ENCODE measurements at places on chromosomes 6 and 20.

GRCh38 chr6:13724182-13724581, 12.5 kb upstream of the RANBP9 start:
- DNase-seq, result no peak

- no peak for DNase-seq
Observed at GRCh38 chr6:140174524-140174923, 800.1 kb upstream of the CITED2 start.

GRCh38 chr20:51389543-51390264, 152.8 kb downstream of the NFATC2 start:
- DNase-seq, result no peak

DNA sequence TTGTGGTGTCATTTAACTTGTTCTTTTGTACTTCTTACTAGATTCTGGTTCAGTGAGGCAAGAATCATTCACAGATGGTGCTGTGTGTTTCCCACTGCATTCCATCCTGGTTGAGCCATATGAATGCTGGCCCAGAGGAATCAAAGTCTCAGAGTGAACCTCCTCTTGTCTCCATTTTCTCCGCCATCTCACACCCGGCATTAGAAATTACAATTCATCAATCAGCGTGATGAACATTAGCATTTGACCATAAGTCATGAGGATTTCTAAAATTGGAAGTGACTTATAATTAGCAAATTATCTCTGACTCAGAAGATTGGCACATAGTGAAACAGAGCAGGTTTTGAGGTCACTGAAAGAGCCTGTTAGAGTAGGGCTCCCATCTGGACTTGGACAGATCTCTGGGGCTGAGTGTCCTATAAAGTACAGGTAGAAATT, 25.2 kb downstream of the TNFAIP3 start:
- no peak for DNase-seq

DNA sequence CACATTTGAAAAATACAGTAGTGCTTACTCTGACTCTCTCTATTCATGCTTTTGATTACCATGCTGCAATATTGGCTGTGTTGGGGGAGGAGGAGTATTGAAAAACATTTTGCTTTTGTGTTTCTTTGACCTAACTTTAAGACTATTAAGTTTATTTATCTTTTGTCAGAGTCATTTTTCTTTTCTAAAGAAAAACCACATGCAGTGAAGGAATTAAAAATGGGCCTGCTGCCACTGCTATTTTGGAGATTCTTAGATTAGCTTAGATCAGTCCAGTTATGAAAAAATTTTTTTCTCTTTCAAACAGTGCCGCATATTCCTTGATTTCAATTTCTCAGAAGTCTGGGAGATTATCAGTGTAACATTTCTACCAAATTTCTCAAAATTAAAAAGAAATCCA, 36.1 kb downstream of the BCKDHB start:
- no peak for DNase-seq

- no peak for DNase-seq
Observed at GRCh38 chr6:105844275-105844883, 241.8 kb upstream of the PRDM1 start.

DNA sequence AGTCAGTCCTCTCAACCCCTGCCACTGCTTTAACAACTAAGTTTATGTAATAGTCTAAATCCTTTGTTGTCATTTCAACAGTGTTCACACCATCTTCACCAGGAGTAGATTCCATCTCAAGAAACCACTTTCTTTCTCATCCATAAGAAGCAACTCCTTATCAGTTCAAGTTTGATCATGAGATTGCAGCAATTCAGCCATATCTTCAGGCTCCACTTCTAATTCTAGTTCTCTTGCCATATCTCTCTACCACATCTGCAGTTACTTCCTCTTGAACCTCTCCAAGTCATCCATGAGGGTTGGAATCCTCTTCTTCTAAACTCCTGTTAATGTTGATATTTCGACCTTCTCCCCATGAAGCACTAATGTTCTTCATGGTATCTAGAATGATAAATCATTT, 57.9 kb upstream of the FOXO3 start:
- no peak for DNase-seq

- DNase-seq, result no peak
Observed at GRCh38 chr20:22776369-22776768, 192.0 kb upstream of the FOXA2 start.

DNA sequence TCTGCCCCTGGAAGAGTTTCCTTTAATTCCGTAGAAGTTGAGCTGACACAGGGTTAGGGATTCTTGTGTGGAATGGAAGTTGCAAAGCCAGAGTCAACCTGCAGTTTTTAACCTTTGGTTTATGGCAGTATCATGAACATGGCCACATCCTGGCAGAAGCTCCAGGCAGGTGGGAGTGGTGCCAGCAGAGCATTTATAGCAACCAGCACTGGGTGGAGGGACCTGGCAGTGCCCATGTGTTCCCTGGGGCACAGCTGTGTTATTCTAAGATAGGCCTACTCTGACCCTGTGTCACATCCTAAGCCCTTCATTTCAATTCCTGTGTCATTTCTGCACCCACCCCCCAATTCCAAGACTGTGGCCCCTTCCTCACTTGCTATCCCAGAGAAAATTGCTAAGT, 26.1 kb upstream of the ZNF831 start:
- DNase-seq, result no peak

GRCh38 chr6:169188475-169188874, 65.2 kb downstream of the THBS2 start:
- no peak for DNase-seq

- no peak for DNase-seq
Observed at GRCh38 chr20:44022464-44022863, 107.8 kb downstream of the TOX2 start.

DNA sequence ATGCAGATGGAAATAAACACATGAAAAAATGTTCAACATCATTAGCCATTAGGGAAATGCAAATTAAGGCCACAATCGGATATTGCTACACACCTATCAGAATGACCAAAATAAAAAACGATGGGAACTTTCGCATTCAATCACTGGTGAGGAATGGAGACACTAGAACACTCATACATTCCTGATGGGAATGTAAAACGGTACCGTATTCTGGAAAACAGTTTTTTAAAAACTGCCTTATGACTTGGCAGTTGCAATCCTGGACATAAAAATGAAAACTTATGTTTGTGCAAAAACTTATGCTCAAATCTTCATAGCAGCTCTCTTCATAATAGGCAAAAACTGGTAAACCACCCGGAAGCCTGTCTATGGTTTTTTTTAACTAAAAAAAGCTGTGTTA, 146.0 kb downstream of the CEBPB start:
- DNase-seq, result no peak

DNA sequence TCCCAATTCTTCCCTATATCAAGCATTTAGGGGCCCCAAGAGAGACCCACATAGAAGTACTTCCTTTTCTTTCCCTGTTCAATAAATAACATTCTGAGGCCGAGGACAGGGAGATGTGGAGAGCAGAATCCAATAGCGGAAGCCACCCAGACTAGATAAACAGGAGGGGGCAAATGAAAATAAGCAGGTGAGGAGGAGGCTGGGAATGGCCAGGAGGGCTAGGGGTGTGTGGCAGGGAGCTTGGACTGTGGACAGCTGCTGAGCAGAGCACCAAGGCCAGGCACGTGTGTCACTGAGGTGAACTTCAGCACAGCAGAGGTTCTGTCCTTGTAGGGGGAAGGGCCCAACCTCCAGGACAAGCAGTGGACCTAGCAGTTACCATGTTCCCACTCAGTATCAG, 339.2 kb downstream of the FOXA2 start:
- DNase-seq, result no peak
